ENCODE measurements at places on chromosomes 4 and X.

DNA sequence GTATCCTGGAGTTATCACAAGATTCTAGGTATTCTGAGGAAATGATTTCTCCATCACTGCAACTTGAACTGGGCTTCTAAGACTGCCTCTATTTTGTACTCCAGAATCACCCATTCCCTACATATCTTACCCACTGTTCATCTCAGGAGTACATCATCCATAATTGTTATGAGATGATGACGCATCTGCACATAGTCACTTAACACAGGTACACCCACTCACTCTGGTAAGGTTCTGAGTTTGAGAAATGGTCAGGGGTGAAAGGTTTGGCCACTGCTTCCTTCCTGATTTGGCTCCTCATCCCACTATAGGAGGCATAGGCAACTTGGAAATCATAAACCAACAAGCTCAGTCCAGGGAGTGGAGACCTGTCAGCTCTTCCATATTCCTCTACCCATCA is 143.9 kb downstream of the GLRA2 start:
- no peak for DNase-seq

DNA sequence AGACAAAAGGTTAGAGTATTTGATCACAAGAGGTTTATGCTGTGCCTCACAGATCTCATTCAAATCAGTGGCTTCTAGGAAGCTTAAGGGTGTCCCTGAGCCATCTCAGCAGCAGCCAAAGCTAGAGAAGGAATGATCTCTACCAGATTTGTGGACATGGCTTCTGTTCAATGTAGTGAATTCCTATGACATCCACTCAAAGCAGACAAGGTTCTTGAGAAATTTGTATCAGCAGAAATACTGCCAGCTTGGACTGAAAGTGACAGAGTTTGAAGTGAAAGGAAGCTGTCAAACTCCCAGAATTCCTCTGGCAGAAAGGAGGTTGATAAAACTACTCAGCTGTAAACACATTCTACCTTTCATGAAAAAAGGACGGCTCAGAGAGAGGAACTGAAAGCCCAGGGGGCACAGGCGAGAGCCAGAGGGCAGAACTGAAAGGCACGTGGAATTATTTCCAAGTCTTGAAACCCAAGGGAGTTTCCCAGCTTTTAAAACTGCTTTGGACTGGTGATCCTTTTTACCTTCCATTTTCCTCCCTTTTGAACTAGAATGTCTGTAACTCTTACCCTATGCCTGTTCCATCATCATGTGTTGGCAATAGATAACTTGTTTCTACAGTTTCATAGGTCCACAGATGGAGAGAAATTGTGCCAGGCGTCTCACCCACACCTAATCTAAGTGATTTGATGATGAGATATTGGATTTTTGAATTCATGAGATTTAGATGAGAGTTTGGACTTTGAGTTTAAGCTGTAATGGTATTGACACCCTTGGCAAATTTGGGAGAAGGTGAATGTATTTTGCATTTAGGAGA is 14.5 kb upstream of the MED14 start:
- no peak for DNase-seq

GRCh38 chr4:77994194-77994721 is 62.9 kb upstream of the FRAS1 start:
- no peak for DNase-seq

DNA sequence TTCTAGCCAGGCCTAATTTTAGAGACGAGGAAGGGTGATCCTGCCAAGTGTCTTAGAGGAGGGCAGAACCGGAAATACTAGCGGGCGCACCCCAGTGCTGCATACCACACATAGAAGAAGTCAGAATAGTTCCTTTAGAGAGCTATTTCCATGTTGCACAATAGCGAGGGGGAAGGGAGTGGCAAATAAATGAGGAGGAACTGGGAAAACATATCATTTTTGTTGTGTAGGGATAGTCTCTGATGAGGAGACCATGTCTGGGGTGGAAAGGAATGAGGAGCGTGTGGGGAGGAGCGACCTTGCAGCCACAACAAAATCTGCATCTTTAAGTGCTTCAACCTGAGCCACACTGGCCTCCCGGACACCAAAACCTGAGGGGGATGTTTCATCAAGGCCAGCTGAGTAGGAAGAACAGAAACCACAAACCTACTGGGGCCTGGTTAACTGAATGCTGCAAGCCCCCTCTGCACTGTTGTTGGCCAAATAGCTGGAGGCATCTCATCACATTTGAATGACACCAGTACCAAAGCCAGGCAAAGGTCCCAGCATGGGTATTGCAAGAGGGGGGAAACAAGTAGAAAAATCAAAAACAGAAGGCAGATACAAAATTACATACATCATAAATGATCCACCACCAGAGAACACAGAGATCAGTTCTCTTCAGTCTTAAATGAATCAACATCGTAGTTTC is 26.7 kb upstream of the C1QTNF7 start:
- peak; percentile 58 for DNase-seq

- no peak for DNase-seq
Measured at GRCh38 chrX:136896121-136896914, 15.8 kb upstream of the RBMX start.

GRCh38 chr4:77121736-77122240 is 35.2 kb upstream of the CCNG2 start:
- DNase-seq, result no peak

- DNase-seq, result no peak
Measured at GRCh38 chr4:188714907-188715306, 575.7 kb downstream of the TRIML1 start.

DNA sequence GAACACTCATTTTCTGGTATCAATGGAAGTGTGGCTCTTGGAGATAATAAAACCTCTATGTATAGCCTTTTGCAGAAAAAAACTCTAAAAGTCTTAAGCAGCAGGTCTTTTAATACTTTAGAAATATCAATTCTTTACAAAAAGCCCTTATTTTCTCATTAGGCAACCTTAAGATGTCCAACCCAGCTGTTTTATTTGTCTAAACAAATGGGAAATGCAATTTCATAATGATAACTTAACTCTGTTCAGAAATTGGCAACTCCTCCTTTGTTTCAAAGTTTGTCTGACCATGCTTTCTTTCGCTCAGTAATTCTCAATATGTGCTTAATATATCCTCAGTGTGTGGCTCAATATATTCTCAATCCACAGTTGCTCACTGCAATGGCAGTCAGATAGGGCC is 196.5 kb upstream of the VEGFC start:
- DNase-seq, result no peak

DNA sequence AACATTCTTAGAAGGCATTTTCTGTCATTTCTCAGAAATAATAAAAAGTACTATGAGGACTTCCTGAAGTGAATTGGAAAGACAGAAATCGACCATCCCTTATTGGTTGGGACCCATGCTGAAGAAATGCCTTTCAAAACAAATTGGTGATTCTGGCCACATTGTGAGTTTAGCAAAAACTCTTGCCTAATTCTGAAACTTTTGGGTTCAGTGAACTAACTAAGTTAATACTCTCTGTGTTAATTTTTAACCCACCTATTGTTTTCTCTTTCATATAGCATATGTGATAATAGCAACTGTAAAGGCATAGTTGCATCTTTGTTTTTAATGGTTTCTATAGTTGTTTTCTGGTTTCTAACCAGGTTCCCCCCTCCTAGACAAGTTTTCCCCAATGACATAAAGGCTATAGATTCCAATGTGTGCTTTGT is 129.3 kb upstream of the FAT1 start:
- DNase-seq, result no peak

DNA sequence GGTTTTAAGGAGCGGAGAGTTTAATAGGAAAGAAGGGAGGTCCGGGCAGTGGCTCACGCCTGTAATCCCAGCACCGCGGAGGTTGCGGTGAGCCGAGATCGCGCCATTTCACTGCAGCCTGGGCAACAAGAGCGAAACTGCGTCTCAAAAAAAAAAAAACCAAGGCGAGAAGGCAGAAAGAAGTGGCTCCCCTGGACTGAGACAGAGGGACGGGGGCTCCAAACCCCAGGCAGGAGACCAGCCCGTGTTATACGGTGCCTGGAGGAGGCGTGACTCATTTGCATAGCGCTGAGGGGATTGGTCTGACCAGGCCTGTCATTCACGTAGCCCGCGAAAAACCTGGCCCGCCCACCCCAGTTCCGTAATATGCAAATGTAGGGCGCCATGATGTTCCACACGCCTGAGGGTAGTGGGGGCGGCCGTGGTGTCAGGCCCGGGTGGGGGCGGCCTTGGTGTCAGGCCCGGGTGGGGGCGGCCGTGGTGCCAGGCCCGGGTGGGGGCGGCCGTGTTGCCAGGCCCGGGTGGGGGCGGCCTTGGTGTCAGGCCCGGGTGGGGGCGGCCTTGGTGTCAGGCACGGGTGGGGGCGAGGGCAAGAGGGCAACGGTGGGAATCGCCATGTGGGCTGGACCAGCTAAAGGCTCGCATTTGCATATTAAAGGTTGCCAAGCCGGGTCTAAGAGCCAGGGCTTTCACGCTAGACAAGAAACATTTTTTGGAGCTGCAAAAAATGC is 2.1 kb downstream of the PLCXD1 start:
- DNase-seq, result peak; percentile 92
